ENCODE measurements at places on chromosomes 4 and X.

- no peak for DNase-seq
Measured at GRCh38 chrX:110178179-110178865, 139.6 kb downstream of the AMMECR1 start.

GRCh38 chr4:5120468-5120867, 69.2 kb downstream of the STK32B start:
- no peak for DNase-seq

- DNase-seq = no peak
Measured at GRCh38 chr4:16750882-16751642, 147.4 kb downstream of the LDB2 start.

DNA sequence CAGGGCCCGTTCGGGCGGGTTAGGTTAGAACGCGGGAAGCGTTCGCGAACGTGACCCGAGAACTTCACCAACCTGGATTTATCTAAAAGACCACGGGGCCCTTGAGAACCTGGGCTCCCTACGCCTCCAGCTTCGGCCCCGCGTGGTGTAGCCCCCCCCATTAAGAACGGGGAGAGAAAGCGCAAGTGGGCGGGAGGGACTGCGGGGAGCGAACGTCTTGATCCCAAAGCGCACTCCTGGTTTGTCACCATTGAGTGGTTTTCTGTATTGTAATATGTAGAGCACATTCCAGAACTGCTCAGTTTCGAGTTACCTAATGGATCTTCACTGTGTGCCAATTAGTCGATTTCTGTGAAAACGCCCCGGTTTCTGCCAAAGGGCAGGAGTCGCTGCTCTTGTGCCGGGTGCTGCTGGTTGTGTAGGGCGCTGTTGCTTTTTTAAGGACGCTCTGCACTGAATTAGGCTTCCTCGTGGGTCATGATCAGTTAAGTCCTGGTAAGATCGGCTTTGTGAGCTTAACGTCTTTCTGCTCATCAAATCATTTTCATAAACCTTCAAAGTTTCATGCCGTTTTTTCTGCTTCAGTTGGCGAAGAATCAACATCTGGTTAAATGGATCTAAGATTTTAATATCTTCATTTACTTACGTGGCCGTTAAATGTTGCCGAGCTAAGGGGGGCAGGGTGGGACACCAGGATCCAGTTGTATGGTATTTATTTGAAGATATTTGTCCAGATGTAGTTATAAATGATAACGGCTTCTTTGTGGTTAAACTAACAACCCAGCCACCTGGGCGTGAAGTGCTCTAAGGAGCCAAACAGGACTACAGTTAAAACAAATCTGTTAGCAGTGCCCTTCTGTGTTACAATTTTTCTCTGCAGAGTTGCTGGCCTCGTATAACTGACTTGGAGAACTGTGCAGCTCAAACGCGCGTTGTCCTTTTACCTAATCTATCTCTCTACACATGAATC, 809 bp downstream of the MND1 start:
- DNase-seq = no peak

DNA sequence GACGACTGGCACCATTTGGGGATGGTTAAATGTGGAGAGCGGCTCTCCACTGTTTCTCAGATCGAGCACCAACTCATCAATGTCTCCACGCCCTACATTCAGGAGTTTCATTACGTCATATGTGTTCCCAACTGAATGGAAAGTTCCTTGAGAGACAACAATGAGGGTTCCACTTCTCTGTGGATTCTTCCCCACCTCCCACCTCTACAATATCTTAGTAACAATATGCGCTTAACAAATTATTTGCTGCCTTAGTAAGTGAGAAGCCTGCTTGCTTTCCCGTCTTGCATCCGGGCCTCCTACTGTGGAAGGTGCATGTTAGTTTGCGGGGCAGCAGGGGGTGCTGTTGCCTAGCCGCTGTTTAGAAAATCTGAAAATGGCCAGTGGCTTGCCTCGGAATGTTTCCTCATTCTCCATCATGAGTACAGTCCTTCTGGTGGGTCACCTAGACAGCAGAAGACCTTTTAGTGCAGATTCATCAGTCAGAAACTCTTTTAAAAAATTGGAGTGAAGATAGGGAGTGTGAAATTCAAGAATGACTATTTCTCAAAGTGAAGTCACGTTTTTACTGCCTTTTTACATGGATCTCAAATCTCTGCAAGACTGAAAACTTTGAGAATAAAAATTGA, 55.7 kb downstream of the PHOX2B start:
- DNase-seq = peak; percentile 35

DNA sequence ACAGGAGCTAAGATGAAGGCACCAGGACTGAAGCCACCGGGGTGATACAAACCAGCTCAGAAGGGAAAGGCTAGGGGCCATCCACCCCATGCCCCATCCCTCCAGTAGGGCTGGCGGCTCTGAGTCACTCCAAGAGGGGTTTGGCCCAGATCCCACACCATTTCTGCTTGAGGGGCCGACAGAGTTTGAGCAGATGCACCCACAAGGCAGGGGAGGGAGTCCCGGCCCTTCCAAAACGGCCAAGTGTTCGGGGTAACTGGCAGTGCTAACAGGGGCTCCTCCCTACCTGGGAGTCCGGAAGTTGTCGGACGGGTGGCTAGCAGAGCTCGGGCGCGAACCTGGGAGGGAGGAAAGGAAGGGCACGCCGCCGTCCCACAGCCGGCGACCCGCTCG, 412 bp downstream of the SLC10A3 start:
- DNase-seq = peak; percentile 52

- no peak for DNase-seq
Measured at GRCh38 chr4:38688676-38689355, 24.8 kb downstream of the KLF3 start.

DNA sequence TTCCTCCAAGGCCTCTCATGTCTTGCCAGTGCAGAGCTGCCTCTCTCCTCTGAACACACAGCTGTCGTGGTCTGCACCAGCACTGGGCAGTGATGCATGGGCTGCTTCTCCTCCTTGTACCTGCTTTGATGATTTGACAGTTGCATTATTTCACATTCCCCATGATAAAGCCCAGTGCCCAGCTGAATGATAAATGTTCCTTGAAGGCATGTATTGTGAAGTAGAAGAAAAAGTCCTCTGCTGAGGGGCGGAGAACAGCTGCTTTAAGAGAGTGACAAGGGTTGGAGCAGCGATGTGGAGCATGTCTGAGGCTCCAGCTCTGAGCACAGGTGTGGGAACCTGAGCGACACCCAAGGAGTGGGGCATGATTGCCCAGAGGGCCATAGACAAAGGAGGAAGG, 21.1 kb upstream of the TRIM2 start:
- no peak for DNase-seq

DNA sequence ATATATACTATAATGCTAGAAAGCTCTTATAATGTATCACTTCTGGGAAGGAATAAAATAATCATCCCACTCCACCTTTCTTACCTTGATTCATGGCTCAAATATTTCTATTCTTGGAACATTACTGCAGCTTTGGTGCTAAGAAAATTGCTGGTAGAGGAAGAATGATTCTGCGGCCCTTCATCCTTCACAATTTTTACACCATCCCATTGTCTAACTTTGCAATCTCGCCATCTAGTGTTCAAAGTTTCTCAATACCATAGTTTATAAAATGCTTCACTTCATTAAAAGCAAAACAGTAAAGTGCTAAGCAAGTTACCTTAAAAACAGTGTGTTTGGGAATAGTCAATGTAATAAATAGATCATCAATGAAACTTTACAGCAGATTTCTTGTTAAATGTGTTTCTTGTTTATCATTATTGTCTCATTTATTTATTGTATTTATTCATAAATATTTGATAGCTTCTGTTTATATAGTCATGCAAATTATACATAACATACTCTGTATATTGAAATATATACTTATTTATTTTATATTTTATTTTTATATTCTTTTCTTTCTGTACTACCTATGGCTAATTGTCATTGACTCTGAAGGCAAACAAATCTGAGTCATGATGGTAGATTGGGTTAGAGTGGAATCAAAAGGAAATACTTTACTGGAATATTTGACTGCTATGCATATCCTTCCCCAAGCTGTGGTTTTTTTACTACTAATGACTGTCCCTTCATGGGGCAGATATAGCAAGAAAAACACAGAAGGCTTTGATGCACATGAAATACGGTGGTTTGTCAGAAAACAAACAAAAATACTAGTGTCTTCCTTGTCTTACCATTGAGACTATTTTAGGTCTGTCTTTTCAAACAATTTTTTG, 390.7 kb downstream of the MAPK10 start:
- no peak for DNase-seq

DNA sequence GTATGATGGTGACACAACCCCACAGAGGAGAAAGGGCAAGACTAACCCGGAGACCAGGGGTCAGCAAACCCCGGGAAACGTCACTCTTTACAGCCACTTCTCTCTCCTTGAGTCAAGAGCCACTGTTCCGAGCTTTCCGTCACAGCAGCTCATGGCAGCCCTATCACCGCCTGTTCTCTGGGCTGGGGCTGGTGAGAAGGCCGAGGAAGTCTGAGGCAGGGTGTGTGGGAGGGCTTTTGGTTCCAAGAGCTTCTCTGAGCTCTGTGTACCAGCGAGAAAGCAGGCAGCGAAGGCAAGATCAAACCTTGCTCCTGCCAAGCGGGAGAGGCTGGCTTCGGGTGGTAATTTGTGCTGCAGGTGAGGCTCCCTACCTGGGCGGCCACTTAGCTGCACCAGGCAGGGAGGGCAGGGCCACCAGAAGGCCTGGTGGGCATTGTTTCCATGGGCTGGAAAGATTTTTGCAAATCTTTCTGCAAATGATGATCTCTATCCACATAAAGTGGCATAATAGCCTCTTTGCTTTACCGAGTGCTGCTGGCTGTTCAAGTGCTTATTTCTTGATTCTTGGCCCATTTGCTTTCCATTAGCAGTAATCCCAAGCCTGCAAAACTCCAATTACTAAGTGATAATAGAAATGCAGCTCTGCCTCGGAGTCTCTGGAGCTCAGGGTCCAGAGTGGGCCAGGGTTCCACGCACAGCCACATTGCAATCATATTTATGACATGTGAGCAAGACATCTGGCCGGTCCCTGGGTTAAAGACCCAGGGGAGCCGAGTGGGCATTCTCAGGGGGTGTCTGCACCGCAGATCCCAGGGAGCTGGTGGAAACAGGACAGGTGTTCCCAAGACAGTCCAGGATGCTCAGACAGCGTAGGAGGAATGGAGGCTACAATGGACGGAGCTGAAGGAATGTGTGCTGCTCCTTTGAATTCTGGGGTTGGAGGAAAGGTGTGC, 41.5 kb downstream of the DCTD start:
- DNase-seq = no peak

DNA sequence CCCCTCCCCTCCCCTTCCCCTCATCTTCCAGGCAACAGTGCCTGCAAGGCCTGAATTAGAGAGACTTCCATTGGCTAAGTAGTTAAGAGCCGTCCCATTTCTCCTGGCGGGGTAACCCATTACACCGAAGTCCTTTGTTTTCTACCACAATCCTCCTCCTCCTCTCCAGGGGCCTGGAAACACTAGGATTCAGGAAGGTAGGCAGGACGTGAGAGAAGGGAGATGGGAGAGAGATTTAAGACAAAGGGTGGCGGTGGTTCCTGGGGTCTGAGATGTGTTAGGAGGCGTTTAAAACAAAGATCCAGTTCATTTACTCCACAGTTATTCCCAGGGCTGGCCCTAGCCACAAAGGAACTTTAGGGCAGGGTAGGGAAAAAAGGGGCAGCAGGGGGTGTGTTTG, 28.0 kb downstream of the NYX start:
- peak; percentile 13 for DNase-seq

GRCh38 chr4:72767618-72768302, 198.7 kb upstream of the ADAMTS3 start:
- no peak for DNase-seq

GRCh38 chrX:48573690-48574269, 504 bp upstream of the RBM3 start:
- no peak for DNase-seq

GRCh38 chr4:92120810-92121498, 182.8 kb upstream of the GRID2 start:
- DNase-seq = no peak

DNA sequence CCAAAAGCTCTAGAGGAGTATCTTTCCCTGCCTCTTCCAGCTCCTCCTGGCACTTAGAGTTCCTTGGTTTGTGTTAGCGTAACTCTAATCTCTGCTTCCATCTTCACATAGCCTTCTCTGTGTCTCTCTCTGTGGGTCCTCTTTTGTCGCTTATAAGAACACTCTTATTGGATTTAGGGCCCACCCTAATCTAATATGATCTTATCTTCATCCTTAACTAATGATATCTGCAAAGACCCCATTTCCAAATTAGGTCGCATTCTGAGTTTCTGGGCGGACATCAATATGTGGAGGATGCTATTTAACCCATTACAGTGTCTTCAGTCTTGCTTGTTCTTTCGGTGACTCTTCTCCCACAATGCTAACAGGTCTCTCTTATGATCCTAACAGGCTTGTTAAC, 72.3 kb downstream of the CC2D2A start:
- DNase-seq = no peak

- no peak for DNase-seq
Measured at GRCh38 chrX:11189097-11189496, 78.0 kb downstream of the HCCS start.

DNA sequence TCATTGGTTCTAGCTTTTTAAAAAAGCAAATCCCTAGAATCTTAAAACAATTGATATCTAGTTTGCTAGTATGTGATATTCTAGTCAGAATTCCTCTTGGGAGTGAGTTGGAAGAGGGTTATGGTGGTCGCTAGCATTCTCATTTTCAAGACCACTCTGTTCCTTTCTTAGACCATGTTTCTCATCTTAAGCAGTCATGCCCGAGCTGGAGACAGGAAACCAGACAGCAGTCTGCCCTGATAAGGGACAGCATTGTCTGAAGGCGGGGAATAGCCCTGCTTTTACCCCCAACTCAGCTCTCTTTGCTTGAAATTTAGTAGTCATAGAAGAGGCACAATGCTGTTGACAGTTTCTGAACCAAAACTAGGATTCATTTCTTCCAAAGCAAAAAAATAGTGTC, 5.2 kb downstream of the KLF3 start:
- DNase-seq = no peak

- no peak for DNase-seq
Measured at GRCh38 chrX:78333521-78333920, 6.1 kb upstream of the CYSLTR1 start.

DNA sequence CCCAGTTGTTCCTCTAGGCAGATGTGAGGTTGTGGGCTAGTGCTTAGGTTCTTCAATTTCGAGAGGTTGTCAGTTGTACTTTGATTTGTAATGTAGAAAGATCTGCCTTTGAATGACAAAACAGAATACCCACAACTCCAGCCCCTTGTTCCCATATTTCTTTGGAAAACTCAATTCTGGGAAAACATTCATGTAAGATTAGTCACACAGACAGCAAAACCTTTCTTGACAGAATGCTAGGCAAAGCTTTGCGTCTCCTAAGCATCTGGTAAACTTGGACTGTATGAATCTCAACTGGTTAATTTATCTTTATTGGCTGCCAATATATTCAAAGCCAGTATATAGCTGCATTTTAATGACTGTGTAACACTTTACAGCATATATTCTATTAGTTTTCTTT, 34.9 kb downstream of the NOCT start:
- DNase-seq = no peak

GRCh38 chrX:132127743-132128142, at the start of gene FRMD7:
Gene FRMD7, minus strand, starts transcription at chrX:132128020. Its CDS starts 176 bp downstream, at chrX:132127844.
- no peak for DNase-seq

Measured in right kidney (tissue), 9 donors.